ENCODE measurements at places on chromosomes 13 and 19.

DNA sequence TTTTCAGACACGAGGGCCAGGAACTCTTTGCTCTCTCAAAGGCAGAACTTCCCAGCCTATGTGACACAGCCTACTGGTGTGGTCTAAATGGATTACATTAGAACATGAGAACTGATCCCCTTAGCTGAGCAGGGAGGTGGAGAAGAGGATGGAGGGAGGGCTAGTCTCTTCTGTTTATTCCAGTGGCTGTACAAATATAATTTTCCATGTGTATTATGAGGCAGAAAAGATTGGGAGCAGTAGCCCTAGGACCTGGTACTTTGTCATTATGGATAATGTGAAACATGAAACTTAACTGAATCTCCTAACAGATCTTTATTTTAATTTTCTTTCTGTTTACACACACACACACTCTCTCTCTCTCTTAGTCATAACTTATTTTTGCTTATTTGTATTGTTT lies 82.1 kb downstream of the WDFY2 start:
- no peak for DNase-seq

DNA sequence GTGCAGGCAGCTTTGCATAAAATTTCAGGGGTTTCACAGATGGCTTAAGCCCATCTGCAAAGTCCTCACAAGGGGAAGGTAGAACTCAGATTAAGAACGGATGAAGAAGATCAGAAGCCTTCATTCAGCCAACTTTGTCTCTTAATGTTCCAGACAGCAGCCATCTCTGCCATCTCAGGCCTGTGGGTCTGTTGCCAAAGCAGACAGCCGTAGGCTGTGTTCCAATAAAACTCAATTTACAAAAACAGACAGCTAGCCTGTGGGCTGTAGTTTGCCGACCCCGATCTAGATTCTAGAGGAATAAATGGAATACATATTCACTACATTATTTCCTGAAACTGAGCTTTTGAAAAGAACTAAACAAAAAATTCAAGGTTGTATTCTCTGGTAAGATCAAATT lies 3.8 kb downstream of the DCUN1D2 start:
- no peak for DNase-seq

DNA sequence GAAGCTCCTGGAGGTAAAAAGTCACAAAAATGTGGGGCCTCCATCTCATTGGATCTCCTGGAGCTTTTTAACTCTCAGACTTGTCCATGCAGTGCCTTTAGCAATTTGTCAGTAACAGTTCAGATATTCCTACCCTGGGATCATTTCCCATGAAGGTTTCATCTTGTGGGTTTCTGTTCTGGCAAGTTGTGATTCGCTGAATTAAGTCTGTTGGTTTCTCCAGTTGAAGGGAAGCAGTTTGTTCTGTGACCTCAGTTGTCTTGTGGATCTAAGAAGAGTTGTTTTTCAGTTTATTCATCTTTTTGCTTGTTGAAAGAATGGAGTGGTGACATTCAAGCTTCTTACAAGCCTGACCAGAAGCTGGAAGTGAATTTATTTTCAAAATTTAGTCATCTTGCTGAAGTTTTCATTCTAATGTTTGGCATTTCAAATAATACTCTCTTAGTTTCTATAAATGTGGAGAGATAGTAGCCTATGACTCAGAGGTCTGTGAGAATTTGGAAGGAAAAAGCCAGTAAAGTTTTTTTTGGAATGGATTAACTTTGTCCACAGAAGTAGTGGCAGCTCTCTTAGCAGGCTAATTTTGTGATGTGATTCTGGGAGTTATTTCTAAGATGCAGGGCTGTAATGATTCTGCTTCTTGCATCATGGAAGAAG lies 120.1 kb upstream of the CSNK1A1L start:
- no peak for DNase-seq

DNA sequence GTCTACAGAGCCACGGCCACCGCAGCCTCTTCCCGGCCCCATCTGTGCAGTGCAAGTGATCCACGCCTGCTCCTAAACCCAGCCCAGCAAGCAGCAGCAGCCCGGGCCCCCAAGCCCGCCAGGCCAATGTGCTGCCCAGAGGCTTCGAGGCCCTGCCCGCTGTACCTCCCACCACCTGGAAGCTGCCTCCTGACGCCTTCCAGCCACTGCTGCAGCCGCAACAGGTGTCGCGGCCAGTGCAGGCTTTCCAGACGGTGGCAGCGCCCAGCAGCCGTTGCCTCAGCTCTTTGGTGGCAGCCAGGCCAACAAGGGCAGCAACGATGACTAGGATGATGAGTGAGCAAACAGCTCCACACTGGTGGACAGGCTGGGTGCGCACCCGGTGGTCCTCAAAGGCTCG lies 50.2 kb upstream of the TPM4 start:
- DNase-seq = no peak

GRCh38 chr19:29702161-29702962 lies 12.7 kb downstream of the C19orf12 start:
- no peak for DNase-seq

- DNase-seq = no peak
Observed at GRCh38 chr13:25860862-25861261, 191.0 kb downstream of the SHISA2 start.

DNA sequence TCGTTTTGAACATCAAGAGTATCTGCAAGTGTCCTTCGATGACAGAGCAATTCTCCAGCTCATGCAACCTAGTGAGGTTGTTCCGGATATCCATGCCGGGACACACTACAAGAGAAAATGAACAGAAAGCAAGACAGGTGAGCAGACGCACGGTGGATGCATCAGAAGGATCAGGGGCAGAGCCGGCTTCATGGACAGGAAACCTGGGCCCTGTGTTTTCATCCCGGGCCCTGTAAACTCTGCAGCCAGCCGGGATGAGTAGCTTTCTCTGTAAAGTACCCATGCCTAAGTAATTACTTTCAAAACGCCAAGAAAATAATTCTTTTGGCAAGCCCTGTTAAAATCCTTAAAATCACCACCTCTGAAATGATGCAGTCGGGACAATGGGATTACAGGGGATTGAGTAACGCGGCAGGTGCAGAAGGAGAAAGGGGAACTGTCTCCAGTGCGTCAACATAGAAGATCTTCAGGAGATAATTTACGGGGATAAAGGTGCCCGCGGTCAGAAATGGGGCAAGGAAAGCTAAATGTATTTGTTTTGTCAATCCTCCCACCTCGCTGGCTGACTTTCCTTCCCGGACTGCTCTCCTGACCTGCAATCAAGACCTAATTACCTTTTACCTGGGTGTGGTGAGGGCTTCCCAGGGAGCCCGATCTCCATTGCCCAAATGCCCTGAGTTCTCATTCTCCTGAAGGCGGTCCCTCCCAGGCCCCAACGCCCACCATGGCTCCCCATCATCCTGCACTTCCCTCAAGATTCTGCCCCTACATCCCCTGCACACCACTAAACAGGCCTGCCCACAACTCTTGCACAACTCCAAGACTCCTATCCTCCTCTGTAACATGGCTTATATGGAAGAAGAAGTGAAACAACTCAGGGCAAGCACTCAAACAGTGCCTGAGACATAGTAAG lies 26.2 kb downstream of the INSR start:
- no peak for DNase-seq

GRCh38 chr19:41427647-41428480 lies 690 bp upstream of the B3GNT8 start:
- DNase-seq = no peak

DNA sequence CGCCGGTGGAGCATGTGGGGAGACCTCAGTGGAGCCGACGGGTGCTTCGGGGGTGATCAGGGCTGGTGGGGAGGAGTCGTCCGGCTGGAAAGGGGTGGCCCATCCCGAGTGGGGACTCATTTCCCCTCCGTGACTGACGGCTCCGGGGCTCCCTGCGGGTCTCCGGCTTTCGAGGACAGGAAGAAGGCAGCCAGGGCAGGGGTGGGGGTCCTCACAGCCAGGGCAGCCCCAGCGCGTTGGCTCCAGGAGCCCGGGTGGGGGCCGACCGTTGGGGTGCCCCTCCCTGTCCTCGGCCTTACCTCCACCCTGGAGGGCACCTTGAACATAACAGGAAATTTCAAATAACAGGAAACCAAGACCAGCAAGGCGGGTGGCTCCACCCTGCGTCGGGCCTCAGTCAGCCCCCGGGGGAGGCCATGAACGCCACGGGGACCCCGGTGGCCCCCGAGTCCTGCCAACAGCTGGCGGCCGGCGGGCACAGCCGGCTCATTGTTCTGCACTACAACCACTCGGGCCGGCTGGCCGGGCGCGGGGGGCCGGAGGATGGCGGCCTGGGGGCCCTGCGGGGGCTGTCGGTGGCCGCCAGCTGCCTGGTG lies at the start of gene S1PR4:
S1PR4 (plus strand) TSS at position 393 of the 596 bp plus-strand sequence; CDS start at position 417, 24 bp downstream.
- peak; percentile 50 for DNase-seq

- DNase-seq = no peak
Observed at GRCh38 chr13:25213715-25214114, 41.6 kb upstream of the AMER2 start.

- no peak for DNase-seq
Observed at GRCh38 chr19:57466489-57466888, 9.5 kb upstream of the VN1R1 start.

DNA sequence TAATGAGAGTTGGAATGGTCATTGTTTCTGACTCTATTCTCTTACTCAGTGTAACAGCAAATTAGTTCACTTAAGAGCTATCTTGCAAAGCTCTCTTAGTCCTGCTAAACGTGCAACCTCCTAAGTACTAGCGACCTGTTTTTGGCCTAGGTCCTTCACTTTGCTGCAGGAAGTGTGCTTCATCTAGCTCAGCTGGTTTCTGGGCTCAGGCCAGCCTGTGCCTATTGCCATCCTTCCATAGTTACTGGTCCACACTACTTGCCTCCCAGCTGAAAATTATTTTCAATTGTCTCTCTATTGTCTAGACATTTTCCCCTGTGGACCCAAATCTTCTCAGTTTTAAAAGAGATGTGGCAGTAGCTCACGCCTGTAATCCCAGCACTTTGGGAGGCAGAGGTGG lies 561.3 kb downstream of the FGF9 start:
- no peak for DNase-seq

GRCh38 chr19:46739290-46739771 lies 6.5 kb upstream of the FKRP start:
- no peak for DNase-seq

- DNase-seq = no peak
Observed at GRCh38 chr13:80685942-80686341, 345.0 kb upstream of the SPRY2 start.

- DNase-seq = no peak
Observed at GRCh38 chr19:4692251-4693077, 22.3 kb upstream of the MYDGF start.

GRCh38 chr13:79541426-79542049 lies 60.6 kb downstream of the NDFIP2 start:
- DNase-seq = no peak

DNA sequence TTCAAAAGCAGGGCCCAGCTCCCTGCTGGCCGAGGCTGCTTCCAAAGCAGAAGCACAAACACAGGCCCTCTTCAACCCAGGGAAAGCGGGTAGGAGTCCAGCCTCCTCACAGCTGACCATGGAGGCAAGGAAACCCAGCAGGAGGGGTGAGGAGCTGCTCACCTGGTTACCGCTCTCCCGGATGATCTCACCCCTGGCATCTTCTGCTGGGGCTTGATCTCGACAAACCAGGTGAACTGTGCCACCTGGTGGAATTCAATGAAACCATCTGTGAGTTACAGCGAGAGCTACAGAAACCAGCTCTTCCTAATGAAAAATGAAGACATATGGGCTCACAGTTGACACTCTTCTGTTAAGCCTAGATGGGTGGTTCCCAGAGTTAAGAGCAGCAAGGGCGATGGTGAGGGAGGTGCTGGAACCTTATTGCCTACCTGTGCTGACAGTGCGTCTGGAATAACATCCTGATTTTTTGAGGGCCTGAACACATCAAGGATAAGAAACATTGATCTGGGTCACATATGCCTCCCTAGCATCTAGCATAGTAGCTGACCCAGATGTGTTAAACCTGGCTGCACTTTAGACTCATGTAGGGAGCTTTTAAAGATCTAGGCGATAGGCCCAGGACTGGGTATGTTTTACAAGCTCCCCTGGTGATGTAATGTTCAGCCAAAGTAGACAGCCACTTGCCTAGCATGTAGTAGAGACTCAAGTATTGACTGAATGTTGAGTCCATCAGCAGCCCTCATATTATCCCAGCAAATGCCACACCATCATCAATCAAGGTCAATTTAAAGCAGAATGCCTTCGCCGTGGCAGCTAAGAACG lies 6.1 kb downstream of the DHRS12 start:
- DNase-seq = peak; percentile 23
